Spleen (tissue), 13 donors: ENCODE measurements at places on chromosomes 4 and X. TPM values are rescaled to one million over a fixed set of nuclear protein-coding genes. Genes with fewer than 3 reads are reported as not detected.

Gene ERVMER34-1
- total RNA-seq, result 2.6 TPM

Gene FAM9C
- 20.7 TPM for total RNA-seq

Gene ING2
- total RNA-seq, result 5.8 TPM

Gene COL25A1
- total RNA-seq, result 0.46 TPM

Gene F11
- total RNA-seq, result not detected

Gene PLAC8
- total RNA-seq, result 278 TPM

Gene GAGE1
- total RNA-seq, result not detected

Gene ASB12
- total RNA-seq, result not detected

Gene MAGEC3
- total RNA-seq, result not detected

Gene SYAP1
- total RNA-seq, result 16.8 TPM

DNA sequence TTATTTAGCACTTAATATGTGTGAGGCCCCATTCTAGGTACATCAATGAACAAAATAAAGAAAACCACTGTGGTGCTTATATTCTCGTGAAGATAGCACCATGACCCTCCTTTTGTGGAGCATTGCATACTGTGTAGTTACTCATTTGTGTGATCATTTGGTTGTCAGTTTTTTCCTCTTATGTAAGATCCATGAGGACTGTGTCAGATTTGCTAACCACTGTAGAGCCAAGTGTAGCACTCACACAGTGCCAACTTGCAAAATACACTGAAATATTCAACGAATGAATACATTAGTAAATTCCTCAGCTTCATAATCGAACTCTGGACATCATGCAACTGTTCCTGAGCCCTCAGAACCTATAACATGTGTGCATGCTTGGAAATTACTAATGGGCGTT is 29.5 kb upstream of the SETD7 start:
- no peak for DNase-seq

- DNase-seq, result no peak
These were observed 316.7 kb downstream of the DMD start for GRCh38 chrX:32894679-32895078.

DNA sequence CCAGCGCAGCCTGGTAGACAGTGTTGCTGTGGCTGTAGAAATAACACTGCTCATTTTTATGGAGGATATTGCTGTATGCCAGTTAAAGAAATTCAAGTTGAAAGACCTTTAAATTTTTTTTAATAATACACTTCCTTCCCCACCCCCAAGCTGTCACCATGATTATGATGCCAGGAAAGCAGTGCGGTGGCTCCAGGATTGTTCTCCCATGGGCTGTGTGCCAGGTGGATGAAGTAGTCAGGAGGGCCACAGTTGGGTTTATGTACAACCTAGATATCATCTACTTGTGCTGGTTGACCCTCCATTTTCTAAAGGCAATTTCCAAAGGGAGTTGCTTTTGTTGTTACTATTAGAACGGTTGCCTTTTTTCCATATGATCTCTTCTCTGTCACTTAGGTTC is 136.6 kb downstream of the AFF1 start:
- no peak for DNase-seq

GRCh38 chr4:880684-881405 is 51.3 kb downstream of the GAK start:
- no peak for DNase-seq

- no peak for DNase-seq
These were observed 954.4 kb downstream of the FAT4 start for GRCh38 chr4:126269106-126269505.

- no peak for DNase-seq
These were observed 39.3 kb upstream of the TXK start for GRCh38 chr4:48173056-48173991.

- DNase-seq, result no peak
These were observed 190.6 kb downstream of the NSUN7 start for GRCh38 chr4:40940317-40940741.

DNA sequence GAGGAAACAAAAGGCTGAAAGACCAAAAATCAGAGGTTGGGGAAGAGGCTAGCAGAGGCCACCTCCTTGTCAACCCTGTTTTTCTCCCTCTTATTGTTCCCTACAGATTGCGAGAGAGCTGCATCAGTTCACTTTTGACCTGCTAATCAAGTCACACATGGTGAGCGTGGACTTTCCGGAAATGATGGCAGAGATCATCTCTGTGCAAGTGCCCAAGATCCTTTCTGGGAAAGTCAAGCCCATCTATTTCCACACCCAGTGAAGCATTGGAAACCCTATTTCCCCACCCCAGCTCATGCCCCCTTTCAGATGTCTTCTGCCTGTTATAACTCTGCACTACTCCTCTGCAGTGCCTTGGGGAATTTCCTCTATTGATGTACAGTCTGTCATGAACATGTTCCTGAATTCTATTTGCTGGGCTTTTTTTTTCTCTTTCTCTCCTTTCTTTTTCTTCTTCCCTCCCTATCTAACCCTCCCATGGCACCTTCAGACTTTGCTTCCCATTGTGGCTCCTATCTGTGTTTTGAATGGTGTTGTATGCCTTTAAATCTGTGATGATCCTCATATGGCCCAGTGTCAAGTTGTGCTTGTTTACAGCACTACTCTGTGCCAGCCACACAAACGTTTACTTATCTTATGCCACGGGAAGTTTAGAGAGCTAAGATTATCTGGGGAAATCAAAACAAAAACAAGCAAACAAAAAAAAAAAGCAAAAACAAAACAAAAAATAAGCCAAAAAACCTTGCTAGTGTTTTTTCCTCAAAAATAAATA is 179.9 kb downstream of the AR start:
- no peak for DNase-seq

GRCh38 chrX:107729558-107730297 is 45.9 kb downstream of the TSC22D3 start:
- DNase-seq, result peak; percentile 63

GRCh38 chrX:154818916-154819770 is 13.9 kb upstream of the MPP1 start:
- no peak for DNase-seq

DNA sequence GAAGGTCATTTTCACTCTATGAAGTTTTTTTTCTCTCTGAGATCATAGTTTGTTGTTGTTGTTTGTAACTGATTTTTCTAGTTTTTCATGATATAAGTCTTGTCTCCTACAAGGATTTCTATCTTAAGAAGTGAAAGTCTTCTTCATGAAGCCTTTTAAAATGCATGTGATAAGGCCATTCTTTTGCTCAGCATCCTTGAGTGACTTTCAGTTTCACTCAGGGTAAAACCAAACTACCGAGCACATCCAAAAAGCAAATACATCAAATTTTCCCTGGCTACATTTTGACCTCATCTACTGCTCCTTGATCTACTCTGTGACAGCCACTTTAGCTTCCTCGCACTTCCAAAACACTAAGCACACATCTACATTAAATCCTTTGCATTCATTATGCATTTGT is 580.7 kb downstream of the KCTD8 start:
- DNase-seq, result no peak

DNA sequence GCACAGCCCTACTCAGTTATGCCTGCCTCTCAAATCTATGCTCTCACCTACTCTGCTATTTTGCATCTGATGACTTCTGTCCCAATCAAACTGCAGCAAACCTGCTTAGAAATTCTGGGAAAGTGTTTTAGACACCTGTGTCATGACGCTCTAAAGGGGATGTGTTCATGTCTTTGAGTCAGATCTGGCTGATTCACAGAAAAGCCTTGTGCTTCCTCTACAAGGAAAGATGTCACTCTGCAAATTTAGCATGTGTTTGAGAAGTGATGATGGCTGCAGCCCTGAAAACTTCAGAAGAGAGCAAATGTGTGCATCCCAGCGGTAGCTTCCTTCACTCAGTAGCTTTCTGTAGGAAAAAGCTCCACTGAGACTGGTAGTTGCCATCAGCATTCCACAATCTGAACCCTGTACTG is 235.4 kb downstream of the MGST2 start:
- no peak for DNase-seq

GRCh38 chrX:18017411-18017810 is 156.3 kb upstream of the RAI2 start:
- no peak for DNase-seq

GRCh38 chr4:113060853-113061252 is 11.4 kb downstream of the ANK2 start:
- no peak for DNase-seq

GRCh38 chr4:100041646-100042045 is 91.6 kb upstream of the H2AZ1 start:
- no peak for DNase-seq
